Activated gamma-delta T cell treated with Interleukin-2 at 50 U/mL for 16 hours (primary cell): ENCODE measurements at places on chromosomes 11 and 22.
A peak's percentile ranks its signal among the peaks of the same experiment; 100 is the strongest.

- DNase-seq = no peak
Measured at GRCh38 chr11:99773646-99774045, 752.9 kb downstream of the CNTN5 start.

- DNase-seq = no peak
Measured at GRCh38 chr22:43217285-43218030, 30.5 kb upstream of the TTLL12 start.

GRCh38 chr11:72684236-72684912, 10.2 kb upstream of the PDE2A start:
- peak; percentile 36 for DNase-seq

- DNase-seq = no peak
Measured at GRCh38 chr11:123107945-123108495, 46.1 kb upstream of the HSPA8 start.

- DNase-seq = peak; percentile 68
Measured at GRCh38 chr11:61429346-61429690, 457 bp downstream of the CPSF7 start.
